Fibroblast of skin of left biceps (primary cell): ENCODE measurements at places on chromosomes 12 and 14.
A peak's percentile ranks its signal among the peaks of the same experiment; 100 is the strongest.

DNA sequence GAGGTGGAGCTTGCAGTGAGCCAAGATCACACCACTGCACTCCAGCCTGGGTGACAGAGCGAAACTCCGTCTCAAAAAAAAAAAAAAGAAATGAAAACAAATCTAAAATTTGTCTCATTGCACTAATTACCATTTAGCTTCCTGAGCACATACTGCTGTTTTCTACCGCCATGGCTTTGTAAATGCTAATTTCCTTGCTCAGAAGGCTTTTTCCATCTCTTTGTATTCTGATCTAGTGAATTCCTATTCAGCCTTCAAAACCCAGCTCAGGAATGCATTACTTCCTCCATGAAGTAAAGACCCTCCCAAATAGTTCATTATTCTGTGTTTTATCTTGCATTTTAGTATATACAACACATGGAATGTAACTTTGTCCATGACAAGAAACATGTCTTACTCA is 33.6 kb downstream of the CEP83 start:
- DNase-seq = no peak

DNA sequence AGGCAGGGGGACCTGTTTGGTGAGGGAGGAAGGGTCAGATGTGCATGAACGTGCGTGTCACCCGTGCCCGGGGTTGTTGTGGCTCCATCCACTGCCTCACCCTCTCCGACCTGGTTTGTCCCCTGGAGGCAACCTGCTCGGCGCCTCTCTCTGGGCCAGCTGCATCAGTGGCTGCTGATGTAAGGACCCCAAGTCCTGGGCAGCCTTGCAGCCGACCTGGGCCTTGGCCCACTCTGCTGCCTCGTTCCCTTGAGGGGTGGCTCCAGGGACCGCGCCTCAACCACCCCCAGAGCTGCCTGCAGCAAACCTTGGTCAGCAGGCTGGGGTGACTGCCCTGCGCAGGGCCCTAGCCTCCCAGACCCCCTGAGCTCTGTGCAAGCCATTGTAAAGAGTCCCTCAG is 351.7 kb downstream of the TMEM121 start:
- no peak for DNase-seq

GRCh38 chr12:32302218-32303173 is 96.9 kb upstream of the FGD4 start:
- DNase-seq = no peak

- no peak for DNase-seq
Measured at GRCh38 chr14:53341324-53341723, 188.2 kb upstream of the DDHD1 start.

DNA sequence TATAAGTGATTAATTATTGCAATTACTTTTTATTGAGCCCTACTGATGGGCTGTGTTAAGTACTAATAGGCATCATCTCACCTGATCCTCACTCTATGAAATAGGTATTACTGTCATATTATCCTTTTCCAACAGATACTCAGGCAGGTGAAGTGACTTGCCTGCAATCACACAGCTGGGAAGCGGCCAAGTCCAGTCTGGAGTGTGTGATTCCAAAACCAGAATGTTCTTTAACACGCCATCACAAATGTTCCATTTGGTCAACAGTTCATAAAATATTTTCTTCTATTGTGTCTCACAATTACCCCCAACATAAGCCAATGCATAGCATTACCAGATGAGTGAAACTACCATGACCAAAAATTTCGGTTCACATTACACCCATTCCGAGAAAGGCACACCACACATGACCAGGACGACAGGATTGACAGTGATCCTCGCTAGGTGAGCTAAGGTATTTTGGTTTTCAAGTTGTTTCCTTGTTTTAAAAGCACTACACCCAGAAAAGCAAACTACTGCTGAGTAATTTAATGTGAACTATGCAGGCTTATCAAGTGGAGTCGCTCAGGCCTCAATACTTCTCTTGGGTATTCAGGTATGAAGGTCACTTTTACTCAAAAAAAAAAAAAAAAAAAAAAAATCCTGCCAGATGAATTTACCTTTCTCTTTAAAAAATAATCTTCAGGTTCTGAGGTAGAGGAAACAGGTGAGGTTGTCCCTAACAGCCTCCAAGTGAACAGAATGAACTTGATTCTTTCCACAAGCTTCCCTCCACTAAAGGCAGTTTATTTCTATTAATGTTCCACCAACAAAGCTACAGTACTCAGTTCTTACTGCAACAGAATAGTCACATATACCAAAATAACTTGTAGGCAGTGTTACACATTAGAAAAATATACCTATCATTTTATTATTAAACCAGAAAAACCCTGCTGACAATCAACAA is 2.4 kb downstream of the VPS37B start:
- DNase-seq = no peak

- DNase-seq = no peak
Measured at GRCh38 chr12:54521293-54522060, 23.9 kb downstream of the NCKAP1L start.

DNA sequence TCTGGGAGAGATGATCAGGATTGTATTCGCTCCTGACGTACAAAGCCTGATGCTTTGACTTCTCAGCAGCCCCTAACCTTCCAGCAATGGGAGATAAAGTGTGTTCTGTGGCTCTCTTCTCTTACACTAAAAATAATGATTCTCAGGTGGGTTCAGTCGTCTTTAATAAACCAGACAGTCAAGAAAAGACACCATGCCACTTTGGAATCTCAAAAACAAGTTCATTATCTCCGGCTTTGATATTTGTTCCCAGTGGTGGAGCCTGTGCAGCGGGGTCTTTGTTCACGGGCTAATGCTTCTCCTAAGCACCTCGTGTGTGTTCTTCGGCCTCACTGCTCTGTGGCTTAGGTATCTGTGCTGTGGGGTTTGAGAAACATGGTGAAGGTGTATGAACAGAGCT is 1.6 kb downstream of the ACVR1B start:
- no peak for DNase-seq

DNA sequence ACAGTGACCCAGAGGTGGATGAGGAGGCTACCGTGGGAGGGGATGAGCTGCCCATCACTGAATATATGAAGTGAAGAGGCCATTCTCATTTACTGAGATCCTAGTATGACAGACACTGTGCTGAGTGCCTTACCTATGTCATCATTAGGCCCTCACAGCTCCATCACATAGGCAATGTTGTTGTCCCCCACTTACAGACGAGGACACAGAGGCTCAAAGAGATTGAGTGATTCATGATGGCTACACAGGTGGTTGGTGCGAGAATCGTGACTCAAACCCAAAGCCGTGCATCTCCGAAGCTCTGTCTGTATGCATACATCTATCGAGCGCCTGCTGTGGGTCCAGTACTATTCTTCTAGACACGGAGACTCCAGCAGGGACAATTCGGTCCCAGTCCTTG is 5.9 kb upstream of the CCDC197 start:
- DNase-seq = no peak

DNA sequence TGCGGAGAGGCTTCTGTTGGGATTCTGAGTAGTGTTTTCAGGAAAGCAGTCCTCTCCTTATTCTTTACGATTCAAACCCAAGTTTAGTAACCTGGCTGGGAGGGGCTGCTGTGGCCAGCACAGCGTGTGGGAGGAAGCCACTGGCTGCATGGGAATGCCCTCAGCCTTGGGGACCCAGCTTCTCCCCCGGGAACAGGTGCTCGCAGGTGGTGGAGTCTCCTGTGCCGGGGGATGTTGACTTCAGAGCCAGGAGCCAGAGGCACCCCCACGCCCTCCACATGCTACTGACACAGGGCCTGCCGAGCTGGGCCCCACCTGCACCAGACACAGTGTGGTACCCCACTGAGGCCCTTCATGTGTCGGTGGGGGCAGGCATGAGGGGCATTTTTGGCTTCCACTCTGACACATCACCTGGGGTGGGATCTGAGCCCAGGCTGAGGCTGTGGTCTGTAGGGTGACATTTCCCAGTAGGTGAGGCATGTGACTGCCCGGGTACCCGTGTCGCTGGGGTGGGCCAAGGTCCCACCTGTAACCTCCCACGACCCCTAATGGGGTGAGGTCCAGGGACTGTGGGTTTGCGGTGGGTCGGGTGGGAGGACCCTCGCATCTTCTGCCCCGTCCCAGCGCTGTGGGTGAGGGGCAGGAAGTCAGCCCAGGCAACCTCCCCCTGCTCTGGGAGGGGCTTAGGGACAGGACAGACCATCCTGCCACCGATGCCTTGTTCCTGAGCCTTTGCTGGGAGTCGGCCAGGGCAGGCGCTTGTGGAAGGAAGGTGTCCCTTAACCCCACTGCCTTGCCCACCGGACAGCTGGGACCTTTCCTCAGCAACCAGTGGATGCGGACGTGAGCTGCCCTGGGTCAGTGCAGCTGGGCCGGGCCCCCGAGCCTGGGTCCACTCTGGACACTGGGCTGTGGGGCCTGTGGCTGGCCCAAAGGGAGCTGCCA is 26.5 kb downstream of the MTA1 start:
- no peak for DNase-seq

- DNase-seq = no peak
Measured at GRCh38 chr14:64279704-64280668, 14.2 kb downstream of the ESR2 start.

DNA sequence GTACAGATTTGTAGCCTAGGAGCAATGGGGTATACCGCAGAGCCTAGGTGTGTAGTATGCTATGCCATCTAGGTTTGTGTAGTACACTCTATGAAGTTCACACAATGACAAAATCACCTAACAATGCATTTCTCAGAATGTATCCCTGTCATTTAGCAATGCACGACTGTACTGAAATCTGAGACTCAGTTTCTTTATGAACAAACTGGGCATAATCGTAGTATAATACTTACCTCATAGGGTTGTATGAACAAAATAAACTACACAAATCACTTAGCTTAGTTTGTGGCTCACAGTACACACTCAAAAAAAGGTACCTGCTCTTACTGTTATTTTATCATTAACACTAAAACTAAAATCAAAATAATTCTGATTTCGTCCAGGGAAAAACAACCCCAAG is 6.9 kb upstream of the PRKAG1 start:
- no peak for DNase-seq

DNA sequence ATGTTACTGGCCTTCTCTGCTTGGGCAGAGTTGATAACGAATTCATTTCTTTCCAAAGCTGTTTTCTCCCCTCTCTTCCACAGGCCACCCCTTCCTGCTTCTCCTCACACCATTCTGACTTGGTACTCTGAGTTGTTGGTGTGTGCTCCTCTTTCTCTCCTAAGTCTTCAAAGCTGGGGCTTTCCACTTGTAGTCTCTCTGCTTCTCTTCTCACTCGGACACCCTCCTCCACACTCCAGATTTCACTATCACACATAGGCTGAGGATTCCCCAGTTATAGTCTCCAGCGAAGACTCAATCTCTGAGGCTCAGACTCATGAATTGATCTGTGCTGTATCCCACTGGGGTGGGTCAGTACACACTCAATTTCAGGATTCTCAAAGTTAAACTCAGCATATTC is 201.0 kb downstream of the SSPN start:
- DNase-seq = no peak

DNA sequence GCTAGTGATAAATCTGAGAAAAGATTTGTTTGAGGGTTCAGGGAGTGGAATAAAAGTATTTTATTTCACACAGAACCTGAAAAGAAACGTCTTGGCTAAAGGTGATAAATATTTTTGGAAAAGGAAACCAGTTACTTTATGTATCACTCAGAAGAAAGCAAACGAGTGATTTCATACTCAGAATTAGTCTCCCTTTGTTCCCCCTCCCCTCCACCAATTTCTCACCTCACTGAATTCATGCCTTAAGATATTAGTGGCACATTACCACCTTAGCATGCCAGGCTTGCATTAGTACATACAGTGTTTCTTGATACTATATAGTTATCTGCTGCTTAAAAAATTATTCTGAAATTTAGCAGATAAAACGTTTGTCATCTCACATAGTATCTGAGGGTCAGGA is 28.2 kb downstream of the G2E3 start:
- no peak for DNase-seq

DNA sequence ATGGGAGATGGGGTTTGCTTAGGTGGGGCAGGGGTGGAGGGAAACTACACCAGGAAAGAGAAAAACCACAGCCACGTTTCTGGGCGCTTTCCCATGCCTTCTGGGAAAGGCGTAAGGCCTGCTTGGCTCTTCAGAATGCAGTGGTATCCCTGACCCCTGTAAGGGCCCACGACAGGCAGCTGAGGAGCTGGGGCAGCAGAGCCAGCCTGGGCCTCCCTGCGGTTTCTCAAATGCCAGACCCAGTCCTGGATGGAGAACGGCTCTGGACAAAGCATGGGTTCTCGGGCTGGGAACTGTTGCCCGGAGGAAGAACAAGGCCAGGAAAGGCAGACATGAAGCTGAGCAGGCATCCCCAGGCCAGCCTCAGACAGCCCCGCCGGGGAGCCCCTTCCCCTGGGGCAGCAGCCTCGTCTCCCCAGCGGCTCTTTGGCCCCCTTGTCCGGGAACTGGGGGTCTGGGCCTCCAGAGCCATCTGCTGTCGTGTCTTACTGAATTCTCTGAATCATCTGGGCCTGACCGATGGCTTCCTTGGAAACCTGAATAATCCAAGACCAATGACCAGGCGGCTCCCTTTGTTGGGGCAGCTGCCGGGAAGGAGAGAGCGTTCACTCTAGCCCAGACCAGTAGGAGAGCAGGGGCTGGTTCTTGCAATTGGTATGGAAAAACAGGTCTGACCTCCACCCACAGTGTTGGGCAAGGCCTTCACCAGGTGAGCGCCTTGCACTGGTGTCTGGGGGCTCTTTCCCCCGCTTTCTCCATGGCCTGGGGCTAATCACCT is 64.0 kb upstream of the RIN3 start:
- no peak for DNase-seq

DNA sequence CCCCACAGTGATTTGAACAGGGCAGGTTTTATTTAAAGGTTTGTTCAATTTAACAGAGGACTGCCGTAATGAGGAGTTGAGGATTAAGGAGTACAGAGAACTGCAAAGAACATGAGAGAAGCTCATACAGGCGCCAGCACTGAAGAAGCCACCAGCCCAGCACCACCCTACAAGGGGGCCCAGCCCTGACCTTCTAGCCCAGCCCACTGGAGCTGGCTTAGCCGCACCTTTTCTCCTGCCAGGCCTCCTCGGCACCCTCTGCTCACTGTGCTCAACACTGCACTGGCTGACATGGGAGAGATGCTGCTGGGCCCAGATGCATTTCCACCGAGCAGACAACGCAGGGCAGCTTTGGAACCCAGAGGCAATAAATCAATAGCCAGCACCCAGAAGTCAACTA is 36.5 kb upstream of the SFSWAP start:
- no peak for DNase-seq

GRCh38 chr12:125492354-125493270 is 427.4 kb downstream of the AACS start:
- no peak for DNase-seq

DNA sequence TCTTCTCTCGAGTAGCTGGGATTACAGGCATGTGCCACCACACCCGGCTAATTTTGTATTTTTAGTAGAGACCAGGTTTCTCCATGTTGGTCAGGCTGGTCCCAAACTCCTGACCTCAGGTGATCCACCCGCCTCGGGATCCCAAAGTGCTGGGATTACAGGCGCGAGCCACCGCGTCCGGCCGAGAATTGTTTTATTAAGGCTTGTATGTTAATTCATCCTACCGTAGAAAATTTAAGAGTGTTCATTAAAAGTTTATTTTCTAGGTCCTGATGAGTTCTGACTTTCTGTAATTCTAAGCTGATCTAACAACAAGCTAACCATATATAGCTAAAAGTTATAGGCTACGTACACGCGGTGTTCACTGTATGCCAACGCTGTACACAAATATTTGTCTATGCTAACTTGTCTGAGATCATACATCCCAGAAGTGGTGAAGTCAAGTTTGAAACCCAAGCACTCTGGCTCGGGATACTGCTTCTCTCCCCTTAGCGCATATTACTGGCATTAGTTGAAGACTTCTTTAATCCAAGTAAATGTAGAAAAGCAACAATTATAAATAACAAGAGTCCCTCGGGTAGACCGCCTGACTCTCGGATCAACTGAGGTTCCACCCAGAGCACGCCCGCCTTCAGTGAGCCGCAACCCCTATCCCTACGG is 570 bp upstream of the MRPS35 start:
- DNase-seq = peak; percentile 34
